ENCODE measurements at places on chromosomes 6 and 20.

GRCh38 chr6:106305740-106306139 is 19.8 kb downstream of the ATG5 start:
- DNase-seq = no peak

DNA sequence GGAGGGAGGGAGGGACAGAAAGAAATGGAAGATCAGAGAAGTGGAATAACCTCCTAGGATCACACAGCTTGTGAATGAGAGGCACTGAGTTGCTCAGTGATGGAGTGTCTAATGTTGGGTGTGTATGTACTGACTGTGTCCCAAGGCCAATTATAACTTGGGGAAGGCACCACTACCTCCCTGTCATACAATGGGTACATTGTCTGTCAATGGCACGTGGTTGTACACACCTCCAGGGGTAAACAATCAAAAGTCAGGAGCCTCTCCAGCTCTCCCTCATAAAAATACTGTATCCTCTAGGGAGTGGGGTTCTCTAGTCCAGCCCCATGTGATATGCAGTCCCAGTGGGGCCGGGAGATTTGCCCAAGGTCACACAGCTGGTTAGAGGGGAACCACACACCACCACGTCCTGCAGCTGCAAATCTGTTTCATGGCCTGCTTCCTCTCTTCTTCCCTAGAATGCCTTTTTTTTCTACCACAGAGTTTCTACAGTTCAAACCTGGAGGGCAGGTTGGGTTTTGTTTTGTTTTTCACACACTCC is 112.5 kb downstream of the SNX5 start:
- no peak for DNase-seq

- no peak for DNase-seq
Measured at GRCh38 chr6:141421378-141421777, 711.3 kb upstream of the GJE1 start.

GRCh38 chr6:34390531-34391472 is 1.7 kb downstream of the NUDT3 start:
- DNase-seq = no peak

DNA sequence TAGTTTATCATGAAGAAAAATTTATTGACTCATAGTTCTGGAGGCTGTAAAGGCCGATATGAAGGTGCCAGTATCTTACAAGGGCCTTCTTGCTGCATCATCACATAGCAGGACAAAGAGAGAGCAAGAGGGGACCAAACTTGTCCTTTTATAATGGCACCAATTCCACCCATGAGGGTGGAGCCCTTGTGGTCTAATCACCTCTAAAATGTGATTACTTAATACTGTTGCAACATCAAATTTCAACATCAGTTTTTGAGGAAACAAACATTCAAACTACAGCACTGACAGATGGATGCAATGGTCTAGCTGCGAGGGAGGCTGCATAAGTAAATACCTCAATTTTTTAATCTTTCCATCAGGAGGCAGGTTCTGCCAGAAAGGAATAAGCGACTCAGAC is 76.7 kb upstream of the LAMA2 start:
- no peak for DNase-seq

DNA sequence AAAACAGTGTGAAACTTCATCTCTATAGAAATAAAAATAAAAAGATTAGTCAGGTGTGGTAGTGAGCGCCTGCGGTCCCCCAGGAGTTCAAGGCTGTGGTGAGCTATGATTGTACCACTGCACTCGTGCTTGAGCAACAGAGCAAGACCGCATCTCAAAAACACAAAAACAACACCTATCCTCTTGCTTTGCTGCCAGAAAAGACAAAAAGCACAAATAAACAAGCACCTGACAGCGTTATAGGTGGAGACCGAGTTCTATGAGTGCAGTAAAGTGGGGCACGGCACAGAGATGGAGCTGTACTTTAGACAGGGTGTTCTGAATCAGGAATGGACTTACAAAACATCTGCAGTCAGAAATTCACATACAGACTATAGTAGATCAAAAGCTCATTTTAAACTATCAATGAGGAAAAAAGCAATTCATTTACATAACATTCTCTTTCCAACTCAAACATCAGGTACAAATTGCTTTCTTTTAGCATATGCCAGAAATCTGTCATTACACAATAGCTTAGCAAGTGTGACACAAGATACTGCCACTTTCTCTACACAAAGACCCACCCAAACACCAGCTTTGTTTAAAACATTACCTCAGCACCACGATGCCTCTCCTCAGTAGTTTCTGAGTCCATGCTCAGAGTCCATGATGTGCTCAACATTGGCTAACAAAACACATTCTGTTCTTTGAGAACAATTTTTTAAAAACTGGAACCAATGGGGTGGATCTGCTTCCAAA is 10.1 kb downstream of the EZR start:
- DNase-seq = no peak

- no peak for DNase-seq
Measured at GRCh38 chr6:56387621-56388414, 140.4 kb upstream of the COL21A1 start.

GRCh38 chr6:31060145-31060544 is 49.9 kb downstream of the MUC22 start:
- DNase-seq = no peak

DNA sequence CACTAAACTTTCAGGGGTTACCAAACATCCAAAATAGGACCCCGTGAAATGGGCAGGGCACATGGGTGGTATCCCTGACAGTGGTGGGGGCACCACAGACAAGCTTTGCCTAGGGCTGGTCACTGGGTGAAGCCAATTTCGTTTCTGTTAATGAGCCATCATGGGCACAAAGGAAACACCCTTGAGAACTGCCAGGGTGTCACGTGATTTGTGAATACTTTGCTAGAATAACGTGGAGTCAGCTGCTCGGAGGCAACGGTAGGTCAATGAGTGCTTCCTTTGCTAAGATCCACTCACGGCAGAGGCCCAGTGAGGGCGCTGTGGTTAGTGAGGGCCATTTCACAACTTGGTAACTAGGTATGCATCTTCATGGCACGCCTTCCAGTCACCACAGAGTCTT is 87.7 kb upstream of the AGPAT4 start:
- DNase-seq = no peak

DNA sequence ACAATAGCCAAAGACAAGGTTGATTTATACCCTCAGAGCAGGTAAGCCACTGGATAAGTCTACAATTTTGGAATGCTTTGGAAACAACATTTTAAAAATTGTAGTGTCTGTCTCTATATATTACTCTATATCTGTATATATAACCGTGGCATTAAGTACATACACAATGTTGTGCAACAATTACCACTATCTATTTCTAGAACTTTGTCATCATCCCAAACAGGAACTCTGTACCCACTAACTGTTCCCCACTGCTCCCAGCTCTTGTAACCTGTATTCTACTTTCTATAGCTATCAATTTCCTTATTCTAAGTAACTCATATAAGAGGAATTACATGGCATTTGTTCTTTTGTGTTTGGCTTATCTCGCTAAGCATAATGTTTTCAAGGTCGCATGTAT is 78.2 kb upstream of the ASCC3 start:
- DNase-seq = no peak

DNA sequence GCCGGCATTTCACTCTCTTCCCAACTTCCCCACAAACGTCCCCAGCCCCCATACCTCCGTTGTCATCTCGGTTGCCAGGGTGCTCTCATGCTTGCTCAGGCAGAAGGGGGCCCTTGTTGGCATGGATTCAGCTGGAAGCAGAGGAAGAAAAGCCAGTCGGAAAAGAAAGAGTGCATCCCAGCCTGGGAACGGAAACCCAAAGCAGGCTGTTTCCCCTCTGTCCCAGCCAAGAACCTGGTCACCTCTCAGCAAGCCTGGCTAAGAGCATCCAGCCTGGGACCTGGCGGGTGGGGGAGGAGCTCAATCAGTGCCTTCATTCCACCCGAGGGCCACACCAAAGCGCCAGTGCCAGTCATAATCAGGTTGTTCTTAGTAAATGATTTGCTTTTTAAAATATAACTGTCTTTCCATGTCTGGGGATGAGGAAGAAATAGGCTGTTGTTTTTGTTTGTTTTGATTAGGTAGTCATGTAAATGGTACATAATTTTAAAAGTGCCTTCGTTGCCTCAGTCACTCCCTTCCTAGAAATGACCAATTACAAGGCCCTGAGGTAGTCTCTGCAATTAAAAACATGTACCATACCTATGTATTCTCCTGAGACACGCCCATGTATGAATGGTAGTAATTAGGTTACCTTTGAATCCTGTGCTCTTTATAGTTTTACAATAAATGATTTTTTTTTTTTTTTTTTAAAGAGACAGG is 21.1 kb downstream of the CHMP4B start:
- no peak for DNase-seq

DNA sequence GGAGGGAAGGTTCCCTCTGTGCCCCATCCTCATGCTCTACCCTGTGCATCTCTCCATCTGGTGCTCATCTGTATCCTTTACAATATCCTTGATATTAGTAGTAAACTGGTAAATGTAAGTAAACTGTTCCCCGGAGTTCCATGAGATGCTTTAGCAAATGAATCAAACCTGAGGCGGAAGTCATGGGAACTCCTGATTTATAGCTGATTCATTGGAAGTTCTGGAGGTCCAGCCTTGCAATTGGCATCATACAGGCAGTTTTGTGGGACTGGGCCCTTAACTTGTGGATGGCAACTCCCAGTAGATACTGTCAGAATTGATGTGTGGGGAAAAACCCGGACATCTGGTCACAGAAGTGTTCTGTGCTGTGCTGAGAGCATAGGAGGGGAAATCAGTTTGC is 11.2 kb upstream of the SLC22A2 start:
- no peak for DNase-seq

DNA sequence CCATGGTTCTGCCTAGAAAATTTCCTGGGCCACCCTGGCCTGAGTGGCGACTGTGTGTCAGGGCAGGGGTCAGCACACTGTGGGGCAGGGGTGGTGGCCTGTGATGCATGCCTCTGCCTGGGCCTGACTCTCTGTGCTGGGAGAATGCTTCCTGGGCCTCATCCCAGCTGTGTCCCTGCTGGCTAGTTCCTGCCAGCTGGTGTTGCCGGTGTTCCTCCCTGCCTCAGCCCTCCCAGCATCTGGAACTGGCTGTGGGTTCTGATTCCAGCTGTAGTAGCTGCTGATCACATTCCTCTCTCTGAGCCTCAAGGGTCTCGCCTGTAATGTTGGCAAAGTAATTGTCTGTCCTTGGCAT is 101.5 kb downstream of the SYCP2 start:
- no peak for DNase-seq

DNA sequence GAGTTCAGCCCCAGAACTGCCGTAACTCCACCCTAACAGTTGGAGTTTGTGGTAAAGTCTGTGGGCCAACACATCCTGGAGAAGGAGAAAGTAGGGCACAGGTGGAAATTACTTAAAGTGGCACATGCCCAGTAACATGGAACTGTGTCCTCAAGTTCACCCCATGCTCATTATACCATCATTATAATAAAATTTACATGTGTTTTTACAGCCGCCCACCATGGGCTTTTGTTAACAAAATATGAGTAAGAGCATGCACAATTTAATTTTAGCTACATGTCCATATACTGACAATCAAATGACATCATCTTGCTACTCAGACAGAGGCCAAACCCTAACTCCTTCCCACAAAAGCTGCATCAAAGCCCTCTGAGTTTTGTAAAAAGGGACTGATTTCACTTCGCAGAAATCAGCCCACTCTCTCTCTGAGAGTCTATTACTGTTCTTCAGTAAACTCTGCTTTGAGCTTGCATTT is 17.3 kb upstream of the ELOVL4 start:
- no peak for DNase-seq

DNA sequence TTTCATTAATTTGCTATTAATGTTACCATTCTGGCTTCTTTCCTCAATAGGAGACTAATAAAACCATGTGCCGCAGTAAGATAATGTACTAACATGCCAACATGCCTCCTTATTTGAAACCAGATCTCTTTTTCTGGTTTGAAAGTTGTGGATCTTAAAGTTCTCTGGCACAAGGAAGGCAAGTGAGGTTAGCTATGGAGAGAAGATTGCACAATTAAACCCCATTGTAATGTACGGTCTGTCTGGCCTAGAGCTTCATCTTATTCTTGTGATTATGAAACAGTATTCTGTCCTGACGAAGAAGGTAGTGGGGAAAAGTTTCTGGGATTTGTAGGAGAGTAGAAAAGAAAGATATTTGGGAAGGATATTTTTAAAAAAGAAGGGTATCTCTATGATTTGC is 68.4 kb downstream of the EYA4 start:
- DNase-seq = no peak

DNA sequence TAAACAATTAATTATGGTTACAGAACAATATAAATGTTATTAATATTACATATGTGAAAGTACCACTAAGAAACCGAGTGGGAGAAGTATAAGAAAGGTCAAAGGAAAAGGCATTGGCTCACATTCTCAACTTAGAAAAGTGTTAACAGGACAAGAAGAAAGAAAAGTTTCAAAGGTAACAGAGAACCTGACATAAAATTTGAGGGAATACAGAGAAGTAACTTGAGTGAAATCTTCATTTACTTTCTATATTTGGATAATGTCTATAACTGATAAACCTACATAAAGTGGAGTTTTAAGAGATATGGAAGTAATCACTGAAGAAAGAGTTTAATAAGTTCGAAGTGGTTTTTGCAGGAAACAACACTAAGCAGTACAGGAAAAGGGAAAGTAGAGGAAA is 30.1 kb downstream of the REPS1 start:
- no peak for DNase-seq

GRCh38 chr6:7811441-7811840 is 85.5 kb downstream of the BMP6 start:
- no peak for DNase-seq

- DNase-seq = peak; percentile 71
Measured at GRCh38 chr6:159169193-159169555, at the start of gene FNDC1. FNDC1 (plus strand) TSS chr6:159169400; CDS start chr6:159169597, 197 bp downstream.

DNA sequence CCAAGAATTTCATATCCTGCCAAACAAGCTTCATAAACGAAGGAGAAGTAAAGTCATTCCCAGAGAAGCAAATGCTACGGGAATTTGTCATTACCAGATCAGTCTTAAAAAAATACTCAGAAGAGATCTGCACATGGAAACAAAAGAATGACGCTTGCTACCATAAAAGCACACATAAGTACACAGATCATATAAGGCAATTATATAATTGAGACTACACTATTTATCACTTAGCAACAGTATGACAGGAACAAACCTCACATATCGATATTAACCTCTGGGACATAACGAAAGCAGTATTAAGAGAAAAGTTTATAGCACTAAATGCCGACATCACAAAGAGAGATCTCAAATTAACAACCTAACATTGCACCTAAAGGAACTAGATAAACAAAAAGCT is 67.6 kb upstream of the TMEM200A start:
- DNase-seq = no peak

GRCh38 chr20:41798930-41799502 is 180.8 kb upstream of the CHD6 start:
- no peak for DNase-seq

GRCh38 chr6:141963543-141964295 is 169.0 kb upstream of the GJE1 start:
- no peak for DNase-seq

DNA sequence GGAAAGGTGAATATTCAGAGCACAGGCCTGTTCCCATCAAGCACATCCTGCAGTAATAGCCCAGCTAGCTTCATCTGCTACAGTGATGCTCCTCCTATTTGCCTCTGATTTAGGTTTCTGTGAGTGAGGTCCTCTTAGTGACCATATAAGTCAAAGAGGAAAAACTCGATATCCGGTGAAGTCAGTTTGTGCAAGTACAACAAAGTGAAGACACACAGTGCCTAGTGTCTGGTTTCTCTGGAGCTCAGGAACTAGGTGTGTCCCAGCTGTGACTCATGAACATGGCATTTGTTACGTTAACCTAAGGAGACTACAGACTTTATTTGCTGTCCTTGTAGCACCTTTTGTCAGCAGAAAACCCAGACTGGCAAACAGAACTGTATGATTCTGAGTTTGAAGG is 33.9 kb downstream of the EDN1 start:
- no peak for DNase-seq
